ENCODE measurements at places on chromosomes 1 and 21.

GRCh38 chr1:224069138-224069537 is 44.8 kb upstream of the FBXO28 start:
- DNase-seq = no peak

- DNase-seq = no peak
Measured at GRCh38 chr1:173424143-173424542, 53.0 kb upstream of the PRDX6 start.

GRCh38 chr1:178613271-178613945 is 100.5 kb downstream of the TEX35 start:
- no peak for DNase-seq

DNA sequence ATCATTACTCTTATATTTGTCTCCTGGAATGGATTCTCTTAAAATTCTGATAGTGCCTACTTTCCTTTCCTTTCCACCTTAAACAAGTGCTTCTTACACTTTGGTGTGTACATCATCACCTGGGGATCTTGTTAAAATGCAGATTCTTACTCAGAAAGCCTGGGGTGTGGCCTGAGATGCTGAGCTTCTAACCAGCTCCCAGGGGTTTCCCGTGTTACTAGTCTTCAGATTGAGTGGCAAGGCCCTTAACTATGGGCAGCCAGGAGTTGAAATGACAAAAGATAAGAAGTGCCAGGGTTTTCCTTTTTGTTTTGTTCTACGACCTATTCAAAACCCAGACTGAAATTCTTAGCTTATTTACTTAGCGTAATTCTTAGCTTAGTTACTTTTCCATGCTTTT is 159.2 kb downstream of the HFM1 start:
- DNase-seq = no peak

- no peak for DNase-seq
Measured at GRCh38 chr1:173258479-173259264, 51.5 kb upstream of the TNFSF4 start.

DNA sequence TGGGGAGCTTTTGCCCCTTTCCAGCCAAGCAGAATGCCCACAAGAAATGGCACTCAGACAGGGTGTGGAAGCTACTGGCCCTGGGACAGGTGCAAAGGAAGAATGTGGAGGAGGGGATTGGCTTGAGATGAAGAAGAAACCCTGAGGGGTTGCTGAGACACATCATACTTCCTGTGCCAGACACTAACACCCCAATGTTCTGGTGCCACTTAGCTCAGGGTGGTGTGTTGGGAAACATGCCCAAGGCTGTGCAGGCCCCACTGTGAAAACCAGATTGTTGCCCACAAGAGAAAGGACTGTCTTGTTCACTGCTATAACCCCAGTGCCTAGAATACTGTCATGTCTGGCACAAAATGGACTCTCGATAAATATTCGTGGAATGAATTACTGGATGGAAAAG is 9.9 kb upstream of the PAQR6 start:
- no peak for DNase-seq

GRCh38 chr1:116299248-116299647 is 73.8 kb upstream of the ATP1A1 start:
- DNase-seq = no peak

DNA sequence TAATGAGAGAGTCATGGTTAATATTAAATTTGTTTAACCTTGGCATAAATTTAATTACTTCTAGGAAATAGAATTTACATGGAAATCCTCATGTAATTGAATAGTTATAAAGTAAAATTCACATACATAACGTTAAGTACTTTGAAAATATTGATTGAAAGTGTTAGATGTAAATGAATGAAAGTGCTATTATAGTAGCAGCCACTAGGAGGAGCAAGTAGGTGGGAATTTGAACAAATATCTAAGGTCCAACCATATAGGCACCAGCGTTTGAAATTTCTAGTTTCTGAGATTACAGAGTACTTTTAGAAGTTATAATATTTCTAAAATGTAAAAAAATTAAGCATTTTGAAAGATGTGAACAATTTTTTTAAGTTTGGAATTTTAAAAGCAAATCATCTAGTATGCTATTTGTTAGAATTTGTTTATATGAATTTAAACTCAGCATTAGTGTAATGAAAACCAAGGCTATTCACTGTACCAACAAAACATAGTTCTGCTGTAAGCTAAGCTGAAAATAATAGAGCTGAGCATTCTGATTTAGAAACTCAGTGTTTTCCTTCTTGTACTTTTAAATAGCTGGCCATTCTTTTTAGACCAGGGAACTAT is 3.3 kb downstream of the B3GALT2 start:
- DNase-seq = no peak

DNA sequence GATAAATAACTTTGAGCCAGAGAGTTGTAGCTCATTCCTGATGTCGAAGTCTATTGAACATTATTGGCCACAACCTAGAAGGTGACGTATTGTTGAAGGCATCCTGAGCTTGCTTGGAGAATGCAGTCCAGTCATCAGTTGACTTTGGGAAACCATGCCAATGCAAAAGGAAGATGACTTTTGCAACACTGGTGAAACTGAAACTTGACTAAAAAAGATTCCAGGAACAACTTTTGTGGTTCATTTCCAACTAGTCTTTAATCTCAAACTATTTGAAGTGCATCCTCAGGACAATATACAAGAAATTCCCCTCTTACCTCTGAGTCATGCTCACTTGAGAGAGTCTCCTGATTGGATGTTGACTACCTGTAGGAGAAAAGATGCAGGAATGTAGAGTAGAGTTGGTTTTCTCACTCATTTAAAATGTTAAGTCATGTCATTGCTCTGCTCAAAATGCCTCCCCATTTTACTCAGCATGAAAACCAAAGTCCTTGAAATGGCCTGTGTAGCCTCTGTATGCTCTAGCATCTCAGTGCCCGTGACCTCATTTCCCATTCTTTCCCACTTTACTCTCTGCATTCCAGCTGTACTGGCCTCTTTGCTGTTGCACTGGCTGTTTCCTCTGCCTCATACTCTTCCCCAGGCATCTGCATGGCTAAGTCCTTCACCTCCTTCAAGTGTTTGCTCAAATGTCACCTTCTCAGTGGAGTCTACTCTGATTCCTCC is 24.4 kb upstream of the LEPR start:
- DNase-seq = no peak

GRCh38 chr1:70038025-70038424 is 167.4 kb downstream of the LRRC40 start:
- no peak for DNase-seq

- no peak for DNase-seq
Measured at GRCh38 chr1:181124291-181124751, 35.8 kb downstream of the IER5 start.

DNA sequence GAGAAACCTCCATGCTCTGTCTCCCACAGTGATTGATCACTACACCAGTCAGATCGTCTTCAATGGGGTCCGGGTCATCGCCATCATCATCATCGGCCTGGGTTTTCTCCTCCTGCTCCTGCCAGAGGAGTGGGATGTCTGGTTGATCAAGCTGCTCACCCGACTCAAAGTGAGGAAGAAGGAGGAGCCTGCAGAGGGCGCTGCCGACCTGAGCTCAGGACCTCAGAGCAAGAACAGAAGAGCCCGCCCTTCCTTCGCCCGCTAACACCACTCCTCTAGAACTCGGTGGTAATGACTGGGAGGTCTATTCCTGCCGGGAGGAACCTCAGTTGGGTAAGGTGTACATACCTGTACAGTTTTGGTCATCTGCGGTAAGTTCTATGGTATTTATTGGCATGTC is 50.3 kb upstream of the COA6 start:
- DNase-seq = no peak

- DNase-seq = no peak
Measured at GRCh38 chr21:35226968-35227744, 178.1 kb upstream of the RUNX1 start.

- DNase-seq = no peak
Measured at GRCh38 chr1:94063379-94063778, 57.6 kb downstream of the ABCA4 start.

DNA sequence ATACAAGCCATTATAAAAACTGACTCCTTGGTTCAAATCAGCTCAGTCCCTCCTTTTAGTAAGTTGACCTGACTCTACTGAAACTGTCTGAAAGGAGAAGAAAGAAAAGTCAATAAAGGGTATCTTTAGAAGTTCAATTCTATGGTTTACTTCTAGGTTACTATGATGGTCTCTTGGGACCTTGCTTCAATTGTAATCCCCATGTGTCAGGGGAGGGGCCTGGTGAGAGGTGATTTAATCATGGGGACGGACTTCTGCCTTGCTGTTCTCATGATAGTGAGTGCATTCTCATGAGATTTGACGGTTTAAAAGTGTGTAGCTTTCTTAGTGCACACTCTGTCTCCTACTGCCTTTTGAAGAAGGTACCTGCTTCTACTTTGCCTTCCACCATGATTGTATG is 31.7 kb upstream of the FNBP1L start:
- no peak for DNase-seq

DNA sequence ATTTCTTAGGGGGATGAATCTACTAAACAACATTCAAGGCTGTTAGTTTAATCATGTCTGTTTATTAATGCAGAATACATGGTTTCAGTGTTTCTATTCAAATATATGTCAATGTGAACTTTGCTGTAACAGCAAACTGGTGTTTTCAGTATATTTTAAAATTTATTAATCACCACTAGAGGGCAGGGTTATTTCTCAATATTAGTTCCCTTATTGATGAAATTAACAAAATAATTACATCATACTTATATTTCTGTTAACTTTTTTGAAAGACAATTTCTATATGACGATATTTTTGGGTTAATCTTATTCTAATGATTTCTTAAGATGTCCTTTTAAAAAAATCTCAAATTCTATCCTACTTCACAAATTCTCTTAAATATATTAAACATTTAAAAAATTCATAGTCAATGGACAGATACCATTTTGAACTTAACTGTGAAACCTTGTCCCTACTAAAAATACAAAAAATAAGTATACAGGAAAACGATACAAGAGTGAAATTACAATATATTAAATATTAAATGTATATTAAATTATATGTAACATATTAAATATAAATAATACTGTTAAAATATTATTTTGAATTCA is 1034.1 kb upstream of the PRMT6 start:
- DNase-seq = no peak

DNA sequence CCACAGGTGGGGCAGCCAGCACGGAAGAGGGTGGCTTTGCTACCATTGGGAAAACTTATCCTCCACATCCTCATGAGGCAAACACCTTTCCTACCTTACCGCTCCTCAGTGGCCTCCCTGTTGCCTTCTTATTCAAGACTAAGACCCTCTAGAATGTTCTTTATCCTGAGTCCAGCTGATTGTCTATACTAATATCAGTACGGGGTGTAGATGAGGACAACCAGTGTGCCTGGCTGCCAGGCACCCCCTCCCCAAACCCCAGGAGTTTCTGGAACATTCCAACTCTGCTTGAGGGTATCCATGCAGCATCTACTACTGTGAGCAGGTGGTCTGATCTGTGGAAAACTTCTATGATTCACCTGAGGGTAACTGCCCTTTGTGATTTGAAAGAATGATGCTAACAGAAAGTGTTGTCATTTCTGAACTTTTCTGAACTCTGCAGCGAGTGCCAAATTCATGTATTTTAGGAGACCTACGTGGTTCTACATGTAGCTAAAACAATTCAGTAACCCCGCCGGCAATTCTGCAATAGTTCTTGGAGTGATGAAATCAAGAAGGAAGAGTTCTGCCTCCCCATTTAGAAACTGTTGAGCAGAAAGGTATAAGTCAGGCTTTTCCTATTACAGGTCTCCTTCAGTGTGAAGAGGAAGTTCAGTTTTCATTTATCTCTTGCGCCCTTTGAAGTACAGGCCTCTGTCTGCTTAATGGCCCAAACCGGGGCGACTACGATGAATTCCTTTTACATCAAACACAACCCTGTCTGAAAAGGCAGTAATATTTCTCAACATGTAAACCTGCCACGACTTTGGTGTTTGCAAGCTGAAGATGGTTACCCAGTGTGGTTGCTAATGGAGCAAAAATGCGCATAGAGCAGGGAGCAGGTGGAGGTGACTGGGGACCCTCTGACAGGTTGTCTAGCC is 80.4 kb downstream of the RUNX1 start:
- DNase-seq = no peak

GRCh38 chr1:29685387-29685786 is 449.1 kb downstream of the PTPRU start:
- DNase-seq = no peak

- DNase-seq = no peak
Measured at GRCh38 chr1:46131712-46132528, 509 bp downstream of the PIK3R3 start.

DNA sequence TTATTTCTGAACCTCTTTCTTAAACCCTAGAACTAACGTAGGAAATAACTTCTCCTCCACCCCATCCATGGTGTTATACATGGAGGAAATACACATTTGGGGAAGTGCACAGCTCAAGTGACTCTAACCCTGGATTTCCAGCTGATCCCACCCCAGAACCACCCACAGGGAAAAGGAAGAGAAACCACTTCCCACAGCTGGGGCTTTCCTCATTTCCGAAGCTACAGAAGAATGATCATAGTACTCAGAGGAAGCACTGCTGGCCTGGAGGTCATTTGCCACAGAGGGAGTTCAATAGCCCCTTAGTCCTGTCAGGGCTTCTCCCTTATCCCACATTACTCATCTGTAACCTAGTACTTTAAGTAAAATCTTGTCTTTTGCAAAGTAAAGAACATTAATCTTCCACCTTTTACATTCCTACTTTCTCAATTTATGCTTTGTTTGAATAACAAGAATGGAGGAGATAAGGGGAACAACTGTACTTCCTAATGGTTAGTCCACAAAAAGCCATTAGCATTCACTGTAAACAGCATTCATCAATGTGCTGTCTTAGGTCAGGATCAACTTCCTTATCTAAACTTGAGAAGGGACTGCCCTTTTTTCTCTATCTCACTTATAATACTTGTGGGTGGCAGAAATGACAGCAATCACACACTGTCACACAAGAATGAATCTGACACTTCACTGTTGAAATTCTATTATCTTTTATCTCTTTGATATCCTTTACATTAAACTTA is 63.0 kb upstream of the RGS1 start:
- no peak for DNase-seq

DNA sequence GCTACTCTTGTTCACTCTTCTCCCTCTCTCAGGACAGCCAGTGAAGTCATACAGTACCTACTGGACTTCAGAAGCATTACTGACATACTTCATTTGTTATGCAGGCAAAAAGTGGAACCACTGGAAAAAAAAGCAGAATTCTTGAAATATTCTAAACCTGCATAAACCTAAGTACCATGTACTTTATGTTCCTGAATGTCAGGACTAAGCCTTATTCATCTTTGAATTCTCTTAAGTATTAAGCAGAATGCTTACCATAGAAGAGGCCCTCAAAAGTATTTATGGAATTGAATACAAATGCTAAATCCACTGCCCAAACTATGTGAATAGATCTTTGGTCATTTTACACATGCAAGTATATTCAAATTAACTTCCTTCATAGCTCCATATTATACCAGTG is 7.8 kb downstream of the PSMB2 start:
- DNase-seq = no peak

- no peak for DNase-seq
Measured at GRCh38 chr1:248703674-248704073, 1.1 kb upstream of the OR14I1 start.

Measured in thoracic aorta (tissue), 2 donors.